Stimulated activated CD8-positive, alpha-beta memory T cell treated with anti-CD3 and anti-CD28 coated beads, Interleukin-4, amount 100 ng/mL, for 1 hour (primary cell): ENCODE measurements at places on chromosomes 13 and 19.

DNA sequence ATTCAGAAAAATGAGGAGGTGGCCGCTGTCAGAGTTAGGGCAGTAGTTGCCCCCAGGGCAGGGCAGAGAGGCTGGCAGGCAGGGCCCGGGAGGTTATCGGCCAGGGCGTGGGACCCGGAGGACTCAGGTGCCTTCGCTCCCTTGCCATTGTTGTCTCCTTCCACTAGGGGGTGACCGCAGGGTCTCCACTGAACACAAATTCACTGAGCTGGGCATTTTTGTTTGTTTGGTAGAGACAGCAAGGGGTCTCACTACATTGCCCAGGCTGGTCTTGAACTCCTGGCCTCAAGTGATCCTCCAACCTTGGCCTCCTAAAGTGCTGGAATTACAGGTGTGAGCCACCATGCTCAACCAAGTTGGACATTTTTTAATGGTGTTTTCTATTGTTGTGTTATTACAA lies 25.1 kb downstream of the CARS2 start:
- no peak for DNase-seq

- DNase-seq, result no peak
Observed at GRCh38 chr19:35248310-35249145, at the start of gene LSR. Gene LSR, plus strand, starts transcription at chr19:35249002. Its CDS starts 21 bp downstream, at chr19:35249023.

GRCh38 chr19:17473041-17473440 lies 2.7 kb downstream of the SLC27A1 start:
- no peak for DNase-seq

DNA sequence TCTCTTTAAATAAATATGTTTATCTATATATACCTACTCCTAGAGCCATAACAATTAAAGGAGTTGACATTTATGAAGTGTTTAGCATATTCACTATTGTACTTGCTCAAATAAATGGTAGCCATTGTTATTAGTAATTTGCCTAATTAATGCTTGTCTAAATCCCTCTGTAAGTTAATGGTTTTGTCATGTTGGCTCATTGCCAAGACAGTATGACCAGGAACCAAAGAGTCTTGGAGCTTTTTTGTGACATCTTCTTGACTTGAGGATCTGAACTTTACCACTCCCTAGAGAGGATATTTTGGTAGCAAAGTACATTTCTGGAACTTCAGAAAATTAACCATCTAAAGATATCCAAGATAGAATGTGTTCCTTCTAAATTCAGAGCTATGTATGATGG lies 15.5 kb downstream of the FRY start:
- no peak for DNase-seq

- DNase-seq, result no peak
Observed at GRCh38 chr13:99546878-99547277, 45.6 kb downstream of the TM9SF2 start.

DNA sequence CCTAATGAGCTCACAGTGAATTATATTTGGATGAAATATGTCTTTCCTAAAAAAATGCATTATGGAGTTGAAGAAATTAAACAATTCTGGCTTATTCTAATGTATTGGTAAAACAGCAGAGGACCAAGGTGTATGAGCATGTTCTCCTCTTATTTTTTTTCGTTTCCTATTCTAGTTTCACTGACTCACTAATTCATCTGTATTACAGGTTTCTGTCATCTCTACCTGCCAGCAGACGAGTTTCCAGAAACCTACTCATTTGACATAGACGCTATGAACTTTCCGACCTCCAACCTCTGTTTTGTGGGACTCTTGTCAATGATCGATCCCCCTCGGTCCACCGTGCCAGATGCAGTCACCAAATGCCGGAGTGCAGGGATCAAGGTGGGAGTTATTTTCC lies 20.3 kb downstream of the ATP12A start:
- no peak for DNase-seq

GRCh38 chr13:111950697-111951096 lies 116.3 kb upstream of the SOX1 start:
- no peak for DNase-seq
